ENCODE measurements at places on chromosomes 4 and X. TPM values are rescaled to one million over a fixed set of nuclear protein-coding genes. Genes with fewer than 3 reads are reported as not detected.

GRCh38 chr4:40874331-40874730, 124.6 kb downstream of the NSUN7 start:
- DNase-seq = no peak
- H3K4me3 ChIP-seq = no peak overlapping the region
- H3K4me1 ChIP-seq = no peaks in the 10 kb centered on the region

- H3K27ac ChIP-seq = no peak overlapping the region
- peaks cover 4% of the 10 kb centered on the region for H3K4me1 ChIP-seq
- H3K27me3 ChIP-seq = no peaks in the 10 kb centered on the region
- no peaks in the 10 kb centered on the region for H3K36me3 ChIP-seq
Observed at GRCh38 chr4:6951880-6952381, 42.3 kb downstream of the TBC1D14 start.

GRCh38 chr4:153266988-153267387, 62.7 kb downstream of the TRIM2 start:
- no peak for DNase-seq
- peaks cover 5% of the 10 kb centered on the region for H3K4me1 ChIP-seq
- H3K27me3 ChIP-seq = no peaks in the 10 kb centered on the region
- no peak overlapping the region for H3K27ac ChIP-seq
- H3K4me3 ChIP-seq = no peak overlapping the region

DNA sequence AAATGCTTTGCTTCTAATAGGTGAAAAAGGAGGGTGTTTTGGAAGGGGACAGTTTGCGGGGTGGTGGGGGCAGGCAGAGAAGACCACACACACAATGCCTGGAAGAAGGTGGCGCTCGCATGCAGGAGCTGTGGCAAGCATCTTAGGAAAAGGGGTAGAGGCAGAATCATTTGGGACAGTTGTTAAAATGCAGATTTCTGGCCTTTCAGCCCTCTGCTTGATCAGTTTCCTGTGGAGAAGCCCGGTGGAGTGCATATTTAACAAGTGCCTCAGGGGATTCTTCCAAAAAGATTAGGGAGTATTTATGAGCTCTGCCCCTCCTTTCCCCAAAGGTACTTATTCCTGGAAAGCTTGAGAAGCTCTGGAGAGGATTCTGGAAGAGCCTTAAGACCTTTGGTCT, 4.8 kb downstream of the NOCT start:
- no peak for DNase-seq
- peaks cover 9% of the 10 kb centered on the region for H3K36me3 ChIP-seq
- no peak overlapping the region for H3K27ac ChIP-seq
- H3K27me3 ChIP-seq = no peaks in the 10 kb centered on the region
- peaks cover 25% of the 10 kb centered on the region for H3K4me1 ChIP-seq

DNA sequence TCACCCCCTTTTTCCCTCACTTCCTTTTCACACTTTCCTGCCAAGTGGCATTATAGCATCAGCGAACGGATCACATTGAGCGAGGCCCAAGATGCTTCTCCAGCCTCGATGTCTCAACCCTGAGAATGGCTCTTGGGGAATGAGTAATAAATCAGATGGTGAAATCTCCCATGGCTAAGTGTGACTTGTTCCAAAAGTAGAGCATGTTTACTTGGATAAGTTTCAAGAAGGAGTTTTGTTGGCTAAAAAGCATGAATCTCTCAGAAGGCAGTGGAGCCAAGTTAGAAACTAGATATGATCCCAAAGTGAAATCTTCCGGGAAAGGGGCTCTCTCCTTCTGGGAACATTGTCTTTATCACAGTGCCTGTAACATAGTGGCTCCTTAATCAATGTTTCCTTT, 316.3 kb downstream of the CAMK2D start:
- DNase-seq = peak; percentile 26
- H3K36me3 ChIP-seq = no peaks in the 10 kb centered on the region
- H3K27me3 ChIP-seq = no peaks in the 10 kb centered on the region
- H3K27ac ChIP-seq = peak overlapping the region; percentile 94
- H3K4me1 ChIP-seq = peaks cover 38% of the 10 kb centered on the region

DNA sequence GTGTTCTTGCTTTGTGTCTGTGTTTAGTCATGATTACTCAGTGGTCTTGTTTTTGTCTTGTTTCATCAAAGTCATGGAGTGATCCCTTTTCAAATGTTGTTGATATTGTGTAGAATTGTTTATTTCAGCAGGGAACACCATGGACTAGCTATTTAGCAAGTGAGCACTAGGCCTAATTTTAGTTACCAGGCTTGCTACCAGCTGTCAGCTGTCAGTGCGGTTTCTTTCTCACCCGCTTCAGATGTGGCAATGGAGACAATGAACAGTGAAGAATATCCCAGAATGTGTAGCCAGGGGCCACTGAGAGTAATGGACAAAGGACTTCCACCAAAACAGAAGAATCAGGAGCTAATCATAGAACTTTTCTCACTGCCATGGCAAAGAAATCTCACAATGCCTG, 432.8 kb upstream of the FMR1 start:
- no peak overlapping the region for H3K27ac ChIP-seq
- H3K4me3 ChIP-seq = no peak overlapping the region
- no peaks in the 10 kb centered on the region for H3K27me3 ChIP-seq
- no peaks in the 10 kb centered on the region for H3K4me1 ChIP-seq
- H3K36me3 ChIP-seq = no peaks in the 10 kb centered on the region

GRCh38 chrX:93422693-93423092, 250.7 kb downstream of the NAP1L3 start:
- DNase-seq = peak; percentile 60
- no peaks in the 10 kb centered on the region for H3K36me3 ChIP-seq
- no peak overlapping the region for H3K4me3 ChIP-seq
- no peak overlapping the region for H3K27ac ChIP-seq
- no peaks in the 10 kb centered on the region for H3K4me1 ChIP-seq
- no peaks in the 10 kb centered on the region for H3K27me3 ChIP-seq

DNA sequence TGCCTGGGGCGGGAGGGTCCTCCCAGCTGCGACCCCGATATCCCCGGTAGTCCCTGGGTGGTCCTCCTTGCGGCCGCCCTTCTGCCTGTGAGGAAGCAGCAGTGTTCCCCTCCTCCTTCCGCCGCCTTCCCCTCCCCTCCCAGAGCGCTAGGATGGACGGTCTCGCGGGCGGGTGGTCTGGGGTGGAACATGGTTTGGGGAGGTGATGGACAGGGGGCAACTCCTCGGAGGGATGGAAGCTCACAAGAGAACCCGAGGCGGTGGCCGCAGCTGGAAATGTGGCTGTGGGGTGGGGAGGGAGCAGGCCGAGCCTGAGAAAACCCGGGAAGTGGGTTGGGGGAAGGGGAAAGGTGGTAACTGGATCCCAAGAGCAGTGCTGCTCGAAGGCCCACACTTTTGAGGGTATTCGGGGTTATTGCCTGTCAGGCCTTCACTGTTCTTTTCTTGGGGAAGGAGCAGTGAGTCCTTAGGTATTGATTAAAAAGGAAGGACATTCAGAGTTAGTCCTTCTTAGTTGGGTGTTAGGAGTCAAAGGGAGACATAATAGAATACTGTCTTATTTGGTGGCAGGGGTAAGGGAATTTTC, 581 bp downstream of the UBE2K start:
- H3K27ac ChIP-seq = peak overlapping the region; percentile 90
- H3K4me3 ChIP-seq = peak overlapping the region; percentile 96
- peak; percentile 69 for DNase-seq
- H3K36me3 ChIP-seq = peaks cover 18% of the 10 kb centered on the region
- H3K4me1 ChIP-seq = peaks cover 32% of the 10 kb centered on the region

DNA sequence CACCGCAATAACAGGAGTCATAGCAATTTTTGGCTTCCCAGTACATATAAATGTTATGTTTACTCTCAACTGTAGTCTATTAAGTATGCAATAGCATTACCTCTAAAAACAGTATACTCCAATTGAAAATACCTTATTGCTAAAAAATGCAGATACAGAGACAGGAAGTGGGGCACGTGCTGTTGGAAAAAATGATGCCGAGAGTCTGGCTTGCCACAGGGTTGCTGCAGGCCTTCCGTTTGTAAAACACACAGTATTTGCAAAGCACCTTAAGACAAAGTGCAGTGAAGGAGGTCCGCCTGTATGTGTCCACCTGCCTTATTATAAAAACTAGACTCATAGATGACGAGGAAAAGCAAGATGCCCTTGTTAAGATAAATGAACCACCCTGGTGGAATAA, 23.5 kb downstream of the CD99 start:
- H3K27ac ChIP-seq = no peak overlapping the region
- peaks cover 12% of the 10 kb centered on the region for H3K4me1 ChIP-seq
- peaks cover 43% of the 10 kb centered on the region for H3K36me3 ChIP-seq
- no peak for DNase-seq

GRCh38 chr4:86483773-86484172, 110.3 kb upstream of the PTPN13 start:
- H3K36me3 ChIP-seq = no peaks in the 10 kb centered on the region
- no peaks in the 10 kb centered on the region for H3K27me3 ChIP-seq
- H3K4me1 ChIP-seq = no peaks in the 10 kb centered on the region
- DNase-seq = no peak
- H3K27ac ChIP-seq = no peak overlapping the region
- H3K4me3 ChIP-seq = no peak overlapping the region

GRCh38 chr4:72286910-72287309, 255.1 kb downstream of the NPFFR2 start:
- no peak overlapping the region for H3K4me3 ChIP-seq
- H3K27ac ChIP-seq = no peak overlapping the region
- no peaks in the 10 kb centered on the region for H3K27me3 ChIP-seq
- H3K36me3 ChIP-seq = no peaks in the 10 kb centered on the region

- H3K27me3 ChIP-seq = no peaks in the 10 kb centered on the region
- peaks cover 43% of the 10 kb centered on the region for H3K4me1 ChIP-seq
- H3K36me3 ChIP-seq = no peaks in the 10 kb centered on the region
- DNase-seq = no peak
- H3K27ac ChIP-seq = no peak overlapping the region
Observed at GRCh38 chr4:105193536-105193935, 46.9 kb downstream of the TET2 start.

DNA sequence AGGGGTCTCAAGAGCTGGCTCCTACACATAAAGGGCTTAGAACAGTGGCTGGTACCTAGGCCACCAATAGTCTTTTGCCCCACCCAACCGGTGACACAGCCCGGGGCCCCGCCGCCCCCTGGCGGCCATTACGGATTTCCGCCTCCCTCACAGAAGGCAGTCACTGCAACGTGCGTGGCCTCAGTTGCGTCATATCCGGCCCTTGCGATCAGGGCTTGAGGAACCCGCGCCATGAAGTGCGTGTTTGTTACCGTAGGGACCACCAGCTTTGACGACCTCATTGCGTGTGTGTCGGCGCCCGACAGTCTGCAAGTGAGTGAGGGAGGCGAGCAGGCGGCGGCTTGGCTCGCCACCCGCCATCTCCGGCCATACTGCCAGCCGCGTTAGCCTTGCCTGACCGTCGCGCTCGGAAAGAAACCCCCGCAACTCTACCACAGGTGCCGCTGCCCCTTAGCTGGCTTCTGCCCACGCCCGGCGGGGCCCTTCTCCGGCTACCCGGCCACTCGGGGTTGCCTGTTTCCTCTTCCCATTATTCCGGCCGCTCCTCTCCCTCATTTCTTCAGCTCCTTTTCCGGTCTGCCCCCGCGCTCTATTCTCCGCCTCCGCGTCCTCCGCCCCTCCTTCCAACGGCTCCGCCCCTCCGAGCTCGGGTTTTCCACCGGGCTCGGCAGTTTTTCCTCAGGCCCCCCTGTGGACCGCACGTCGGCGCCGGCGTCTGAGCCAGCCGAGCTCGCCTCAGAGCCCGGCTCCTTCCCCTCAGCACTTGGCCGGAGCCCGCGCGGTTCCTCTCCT, at the start of gene ALG13:
TSS of gene ALG13 (plus strand) at position 183 of the 792 bp plus-strand sequence. CDS start at position 232, 49 bp downstream.
- peak within 1 kb of the TSS; percentile 99 for H3K27ac ChIP-seq
- H3K27me3 ChIP-seq = peaks cover 9% of the 10 kb centered on the region
- peaks cover 5% of the 10 kb centered on the region for H3K4me1 ChIP-seq
- peaks cover 20% of the 10 kb centered on the region for H3K36me3 ChIP-seq
- H3K4me3 ChIP-seq = peak within 1 kb of the TSS; percentile 83

- H3K27ac ChIP-seq = peak overlapping the region; percentile 8
- no peak overlapping the region for H3K4me3 ChIP-seq
- H3K27me3 ChIP-seq = peaks cover 21% of the 10 kb centered on the region
- no peak for DNase-seq
- no peaks in the 10 kb centered on the region for H3K36me3 ChIP-seq
Observed at GRCh38 chrX:53262189-53262917, 19.0 kb downstream of the IQSEC2 start.

DNA sequence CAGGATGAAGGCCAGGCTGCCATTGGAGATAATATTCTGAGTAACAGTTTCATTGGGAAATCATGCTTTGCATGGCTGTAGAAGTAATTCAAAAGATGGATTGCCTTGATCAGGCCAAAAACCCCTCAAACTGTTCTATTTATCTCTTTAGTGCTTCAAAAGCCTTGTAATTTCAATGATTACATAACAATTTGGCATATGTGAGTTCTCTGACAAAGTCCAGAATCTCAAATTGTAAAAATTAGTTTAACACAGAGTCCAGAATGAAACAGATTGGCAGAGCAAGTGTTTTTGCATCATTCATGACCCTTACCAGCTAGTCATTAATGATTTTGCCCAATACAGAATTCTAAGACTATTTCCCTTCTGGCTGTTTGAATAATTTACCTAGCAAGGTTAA, 347.3 kb downstream of the SPRY1 start:
- no peak for DNase-seq
- H3K4me3 ChIP-seq = no peak overlapping the region
- H3K27me3 ChIP-seq = no peaks in the 10 kb centered on the region
- no peak overlapping the region for H3K27ac ChIP-seq
- no peaks in the 10 kb centered on the region for H3K4me1 ChIP-seq

GRCh38 chr4:186570193-186570996, 15.0 kb upstream of the MTNR1A start:
- no peaks in the 10 kb centered on the region for H3K36me3 ChIP-seq
- no peak overlapping the region for H3K27ac ChIP-seq
- H3K4me1 ChIP-seq = no peaks in the 10 kb centered on the region

DNA sequence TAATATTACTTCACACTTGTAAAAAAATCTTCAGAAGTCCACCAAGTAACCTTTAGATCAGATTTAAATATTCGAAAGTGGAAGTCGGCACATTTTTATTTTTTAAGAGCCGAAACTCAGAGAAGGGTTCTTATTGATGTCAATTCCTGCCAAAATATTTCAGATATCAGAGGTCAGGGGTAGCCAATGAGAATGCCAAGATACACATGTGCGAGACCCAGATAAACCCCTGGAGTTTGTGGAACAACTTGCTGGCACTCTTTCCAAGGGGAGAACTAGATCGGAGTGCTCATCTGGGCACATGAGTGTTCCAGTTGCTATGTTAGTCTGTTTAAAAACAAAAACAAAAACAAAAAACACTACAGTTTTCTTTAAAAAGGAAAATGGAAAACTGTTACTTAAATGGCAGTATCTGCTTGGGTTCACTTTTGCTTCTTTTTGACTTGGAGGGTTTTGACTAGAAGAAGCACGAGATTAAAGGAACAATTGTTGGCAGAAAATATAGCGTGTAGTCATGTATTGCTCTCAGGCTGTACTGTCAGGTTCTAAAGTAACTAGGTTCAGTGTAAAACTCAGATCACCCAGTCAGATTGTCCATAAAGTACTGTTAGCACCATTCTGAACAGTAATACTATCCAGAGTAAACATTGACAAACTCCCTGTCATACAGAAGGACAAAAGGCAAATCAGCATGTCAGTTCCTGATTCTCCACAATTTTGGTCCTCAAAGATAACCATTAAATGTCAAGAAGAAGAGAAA, 188.0 kb upstream of the PACRGL start:
- DNase-seq = peak; percentile 31
- H3K4me3 ChIP-seq = no peak overlapping the region
- H3K36me3 ChIP-seq = peaks cover 3% of the 10 kb centered on the region
- no peaks in the 10 kb centered on the region for H3K27me3 ChIP-seq
- no peaks in the 10 kb centered on the region for H3K4me1 ChIP-seq
- H3K27ac ChIP-seq = no peak overlapping the region

Gene GAGE12H
- not detected for total RNA-seq

Gene CUL4B
- 76.0 TPM for total RNA-seq

Gene ZNF157
- under 0.01 TPM for total RNA-seq

Gene STATH
- not detected for total RNA-seq

Gene KDR
- total RNA-seq = not detected

Gene MAGEA11
- total RNA-seq = not detected

Gene KCTD8
- total RNA-seq = not detected

Gene SASH3
- total RNA-seq = not detected
